ENCODE measurements at places on chromosomes 6 and 20.

DNA sequence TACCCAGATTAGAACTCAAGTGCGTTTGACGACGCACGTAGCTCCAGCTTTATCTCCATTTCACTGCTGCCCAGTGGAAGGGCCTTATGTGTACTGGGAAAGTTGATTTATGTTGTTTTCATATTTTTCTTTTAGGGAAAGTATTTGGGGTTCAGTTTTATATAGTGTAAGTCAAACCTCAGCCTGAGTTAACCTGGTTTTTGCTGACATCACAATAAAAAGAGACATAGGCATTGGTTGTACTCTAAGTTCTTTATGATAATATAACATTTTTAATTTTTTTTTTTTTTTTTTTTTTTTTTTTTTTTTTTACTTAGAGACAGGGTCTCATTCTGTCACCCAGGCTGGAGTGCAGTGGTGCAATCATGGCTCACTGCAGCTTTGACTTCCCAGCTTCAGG lies 34.1 kb upstream of the PRL start:
- DNase-seq, result no peak

- DNase-seq, result no peak
These were observed 20.7 kb downstream of the PREX1 start for GRCh38 chr20:48807051-48807450.

DNA sequence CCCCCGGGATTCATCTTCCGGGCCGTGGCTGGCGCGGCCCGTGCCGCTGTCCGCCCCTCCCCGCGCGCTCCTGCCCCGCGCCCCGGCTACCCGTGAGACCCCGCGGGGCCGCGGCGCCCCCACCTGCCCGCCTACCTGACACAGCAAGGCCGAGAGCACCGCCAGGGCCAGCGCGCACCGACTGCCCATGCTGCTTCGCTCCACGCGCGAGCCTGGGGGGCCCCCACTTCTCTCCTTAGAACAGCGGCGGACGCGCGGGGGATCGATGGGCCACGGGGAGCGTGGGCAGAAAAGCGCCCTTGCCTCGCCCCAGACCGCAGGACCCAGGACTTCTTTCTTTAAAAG lies 955 bp downstream of the DLL1 start:
- no peak for DNase-seq

GRCh38 chr20:61884571-61885389 lies 180.9 kb downstream of the TAF4 start:
- DNase-seq, result no peak

- no peak for DNase-seq
These were observed 8.9 kb upstream of the ERVFRD-1 start for GRCh38 chr6:11120271-11121005.

- DNase-seq, result no peak
These were observed 41.3 kb downstream of the SPDEF start for GRCh38 chr6:34514593-34515472.

GRCh38 chr6:46953921-46954320 lies 32.2 kb upstream of the ADGRF5 start:
- DNase-seq, result no peak

GRCh38 chr6:132139611-132140010 lies 188.4 kb upstream of the CCN2 start:
- no peak for DNase-seq

DNA sequence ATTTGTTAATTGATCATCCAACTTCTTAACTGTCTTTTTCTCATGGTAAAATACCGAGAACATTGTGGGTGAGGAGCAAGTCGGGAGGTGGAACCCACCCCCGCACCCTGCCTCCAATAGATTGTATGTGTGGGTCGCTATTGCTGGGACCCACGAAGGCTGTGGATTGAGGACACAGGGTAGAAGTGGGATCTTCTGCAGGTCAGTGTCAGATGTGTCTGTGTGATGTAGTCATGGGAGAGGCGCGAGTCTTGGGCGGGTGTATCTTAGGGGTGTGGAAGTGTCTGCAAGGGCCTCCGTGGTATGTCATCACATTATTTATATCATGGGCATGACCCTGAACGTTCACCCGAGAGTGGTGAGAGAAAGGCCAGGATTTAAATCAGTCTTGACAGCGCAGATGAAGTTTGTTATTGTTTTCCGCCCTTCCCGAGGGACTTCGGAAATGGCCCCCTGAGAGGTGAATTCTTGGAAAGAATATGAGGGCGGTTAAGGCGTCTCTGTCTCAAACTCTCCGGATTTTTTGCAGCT lies 472 bp upstream of the PAQR8 start:
- peak; percentile 15 for DNase-seq

GRCh38 chr20:37142708-37143107 lies 36.4 kb upstream of the RPN2 start:
- no peak for DNase-seq

GRCh38 chr6:139955366-139956155 lies 581.1 kb upstream of the CITED2 start:
- DNase-seq, result no peak

GRCh38 chr20:51393571-51393970 lies 148.9 kb downstream of the NFATC2 start:
- no peak for DNase-seq

- no peak for DNase-seq
These were observed 3.2 kb downstream of the BHLHE23 start for GRCh38 chr20:63003546-63003945.

- DNase-seq, result no peak
These were observed 46.4 kb downstream of the VGLL2 start for GRCh38 chr6:117311726-117312125.

DNA sequence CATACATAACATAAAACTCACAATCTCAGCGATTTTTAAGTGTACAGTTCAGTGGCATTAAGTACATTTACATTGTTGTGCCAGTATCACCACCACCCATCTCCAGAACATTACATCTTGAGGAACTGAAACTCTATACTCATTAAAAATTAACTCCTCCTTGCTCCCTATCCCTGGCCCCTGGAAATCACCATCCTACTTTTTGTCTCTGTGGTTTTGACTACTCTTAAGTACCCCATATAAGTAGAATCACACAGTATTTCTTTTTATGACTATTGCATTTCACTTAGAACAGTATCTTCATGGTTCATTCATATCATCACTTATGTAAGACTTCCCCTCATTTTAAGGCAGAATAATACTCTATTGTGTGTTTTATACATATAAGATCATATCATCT lies 1108.1 kb downstream of the GRIK2 start:
- DNase-seq, result no peak

- DNase-seq, result no peak
These were observed 693.6 kb downstream of the HACE1 start for GRCh38 chr6:104166055-104166668.

DNA sequence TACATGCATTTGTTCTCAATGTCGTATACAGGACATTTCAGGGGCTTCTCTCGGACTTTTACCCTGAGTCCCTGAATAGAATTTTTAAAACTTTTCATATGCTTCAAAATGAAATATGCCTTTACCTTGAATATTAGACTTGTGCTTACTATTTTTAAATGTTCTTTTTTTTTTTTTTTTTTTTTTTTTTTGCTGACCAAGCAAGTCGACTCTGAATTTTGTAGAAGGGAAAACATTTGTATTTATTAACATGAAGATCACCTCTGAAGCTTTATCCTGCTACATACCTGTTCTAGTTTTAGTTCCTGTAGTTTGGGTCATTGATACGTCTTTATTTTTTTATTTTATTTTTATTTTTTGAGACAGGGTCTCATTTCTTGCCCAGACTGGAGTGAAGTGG lies 39.7 kb upstream of the SAYSD1 start:
- no peak for DNase-seq

DNA sequence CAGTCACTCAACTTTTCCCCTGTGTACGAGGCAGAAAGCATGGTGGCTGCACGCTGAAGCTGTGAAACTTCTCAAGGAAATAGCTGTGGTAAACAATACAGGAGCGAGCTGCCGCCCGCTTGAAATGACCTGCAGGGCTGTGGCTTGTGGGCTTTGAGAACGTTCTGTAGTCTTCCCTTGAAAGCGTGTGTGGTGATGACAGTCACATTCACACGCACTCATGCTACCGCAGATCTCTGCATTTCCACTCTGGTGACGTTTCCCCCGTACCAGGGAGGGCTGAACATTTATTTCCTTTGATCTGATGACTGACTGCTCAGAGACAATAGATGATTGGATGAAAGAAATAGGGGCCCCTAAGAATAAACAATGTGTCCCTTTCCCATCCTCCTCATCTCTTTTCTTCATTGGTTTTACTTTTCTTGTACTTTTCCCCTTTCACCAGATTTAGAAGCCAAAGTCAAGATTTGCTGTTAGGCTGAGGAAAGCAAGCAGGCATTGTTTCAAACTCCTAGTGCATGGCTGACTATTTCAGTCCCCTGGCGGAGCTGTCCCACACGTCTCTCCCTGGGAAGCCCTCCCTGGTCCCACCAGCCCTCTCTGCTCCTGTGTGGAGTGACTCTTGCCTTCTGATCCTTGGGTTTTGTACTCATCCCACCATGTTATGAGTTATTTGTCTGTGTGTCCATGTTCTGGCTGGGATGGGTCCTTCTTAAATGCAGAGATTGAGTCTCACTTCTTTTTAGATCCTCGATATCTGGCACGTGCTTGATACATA lies 3.9 kb downstream of the SYTL3 start:
- DNase-seq, result peak; percentile 58

- no peak for DNase-seq
These were observed 20.7 kb downstream of the TENT5A start for GRCh38 chr6:81731814-81732213.

- no peak for DNase-seq
These were observed 2.6 kb upstream of the NR2E1 start for GRCh38 chr6:108163267-108163643.

DNA sequence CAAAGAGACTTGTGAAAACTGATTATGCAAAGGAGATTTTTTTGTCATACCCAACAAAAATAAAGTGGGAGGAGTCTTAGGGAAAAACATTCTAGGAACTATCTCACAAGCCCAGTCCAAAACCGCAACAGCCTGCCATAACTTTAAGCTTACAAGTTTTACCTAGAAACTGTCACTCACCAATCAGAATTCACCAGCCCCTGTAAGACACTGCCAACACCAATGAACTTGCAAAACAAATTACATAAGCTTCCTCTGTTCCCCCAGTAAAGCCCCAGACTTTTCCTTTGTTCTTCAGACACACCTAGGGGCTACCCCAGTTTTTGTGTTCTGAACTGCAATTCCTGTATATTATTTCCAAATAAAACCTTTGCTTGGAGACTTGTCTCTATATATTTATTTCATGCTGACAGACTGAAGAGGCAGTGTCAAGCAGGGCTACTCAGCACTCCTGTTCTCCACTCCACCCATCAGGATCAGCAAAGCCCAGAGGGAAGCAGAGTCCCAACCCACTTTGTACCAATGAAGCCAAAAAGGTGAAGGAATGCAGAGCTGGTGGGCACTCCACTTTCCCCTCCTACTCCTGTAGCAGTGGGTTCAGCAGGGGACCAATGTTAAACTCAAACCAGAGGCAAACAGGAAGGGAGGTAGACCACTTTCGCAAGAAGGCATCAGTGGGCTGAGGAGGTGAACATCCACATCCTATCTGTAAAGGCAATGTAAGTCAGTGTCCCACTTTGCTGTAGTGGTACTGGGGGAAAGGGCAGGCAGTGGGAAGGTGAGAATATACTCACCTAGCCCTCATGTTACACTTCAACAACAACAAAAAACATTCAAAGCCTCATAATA lies 142.5 kb upstream of the RUNX2 start:
- no peak for DNase-seq

DNA sequence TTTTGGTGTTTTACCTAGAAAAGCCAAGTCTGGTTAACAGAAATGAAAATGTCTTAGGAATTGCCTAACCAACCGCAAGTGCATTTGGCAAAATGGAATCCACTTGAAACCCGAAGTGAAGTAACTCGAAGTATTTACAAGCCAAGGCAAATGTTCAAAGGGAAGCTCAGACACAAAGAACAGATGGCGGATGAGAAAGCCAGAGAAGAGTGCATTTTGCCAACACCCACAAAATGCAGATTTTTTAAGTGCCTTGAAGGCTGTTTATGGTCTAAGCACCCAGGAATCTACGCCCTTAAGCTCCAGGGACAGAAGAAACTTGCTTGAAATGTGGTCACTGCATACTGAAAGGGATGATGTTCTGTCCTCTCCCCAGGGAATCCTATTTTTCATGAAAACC lies 70.0 kb upstream of the TBXT start:
- no peak for DNase-seq

DNA sequence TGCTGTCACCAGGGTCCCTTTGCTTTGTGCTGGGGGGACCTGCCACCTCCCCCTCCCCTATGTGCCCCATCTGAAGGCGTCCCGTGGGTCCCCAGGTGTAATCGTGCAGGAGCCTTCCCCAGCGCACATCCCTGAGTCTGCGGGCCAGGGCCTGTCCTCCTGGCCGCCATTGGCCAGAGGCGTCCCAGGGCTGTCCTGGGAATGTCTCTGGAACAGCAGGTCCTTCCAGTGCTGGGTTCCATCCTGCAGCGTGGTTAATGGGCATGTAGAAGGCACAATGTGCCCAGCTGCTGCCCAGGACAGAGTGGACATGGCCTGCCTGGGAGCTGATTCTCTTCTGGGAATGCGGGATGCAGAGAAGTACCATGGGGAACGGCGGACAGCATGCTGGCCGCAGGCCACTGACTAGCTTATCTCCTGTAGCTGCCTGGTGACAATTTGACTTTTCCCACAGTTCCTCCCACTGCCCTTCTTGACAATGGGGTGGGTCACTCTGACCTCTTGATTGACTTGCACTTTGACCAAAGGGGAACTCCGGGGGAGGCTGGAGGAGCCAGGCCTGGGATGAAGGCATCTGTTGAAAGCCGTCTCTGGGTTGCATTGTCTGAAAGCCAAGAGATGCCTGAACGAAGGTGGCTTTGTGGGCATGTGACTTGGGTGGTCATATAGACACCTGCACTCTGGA lies 64.0 kb downstream of the CTCFL start:
- DNase-seq, result no peak

DNA sequence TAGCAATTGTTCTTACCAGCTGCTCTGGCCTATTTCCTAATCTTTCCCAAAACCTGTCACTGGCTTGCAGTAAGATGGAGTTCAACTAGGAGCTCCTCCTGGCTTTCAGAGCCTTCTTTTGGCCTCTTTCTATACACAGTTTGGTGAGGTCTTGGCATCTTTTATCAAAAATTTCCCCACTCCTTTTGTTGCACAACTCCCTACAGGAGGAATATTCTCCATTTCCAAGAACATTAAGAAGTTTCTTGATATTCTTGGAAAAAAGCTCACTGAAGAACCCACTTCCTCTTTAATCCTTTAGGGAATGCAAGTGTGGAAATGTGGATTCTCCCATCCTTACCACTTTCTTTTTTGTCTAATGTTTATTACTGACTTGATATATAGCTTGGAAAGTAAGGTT lies 171.3 kb upstream of the KCNK16 start:
- DNase-seq, result no peak

DNA sequence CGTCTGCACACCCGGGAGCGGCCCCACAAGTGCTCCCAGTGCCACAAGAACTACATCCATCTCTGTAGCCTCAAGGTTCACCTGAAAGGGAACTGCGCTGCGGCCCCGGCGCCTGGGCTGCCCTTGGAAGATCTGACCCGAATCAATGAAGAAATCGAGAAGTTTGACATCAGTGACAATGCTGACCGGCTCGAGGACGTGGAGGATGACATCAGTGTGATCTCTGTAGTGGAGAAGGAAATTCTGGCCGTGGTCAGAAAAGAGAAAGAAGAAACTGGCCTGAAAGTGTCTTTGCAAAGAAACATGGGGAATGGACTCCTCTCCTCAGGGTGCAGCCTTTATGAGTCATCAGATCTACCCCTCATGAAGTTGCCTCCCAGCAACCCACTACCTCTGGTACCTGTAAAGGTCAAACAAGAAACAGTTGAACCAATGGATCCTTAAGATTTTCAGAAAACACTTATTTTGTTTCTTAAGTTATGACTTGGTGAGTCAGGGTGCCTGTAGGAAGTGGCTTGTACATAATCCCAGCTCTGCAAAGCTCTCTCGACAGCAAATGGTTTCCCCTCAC lies 21.0 kb downstream of the PRDM1 start:
- DNase-seq, result no peak

- DNase-seq, result no peak
These were observed 76.9 kb downstream of the NCOA3 start for GRCh38 chr20:47578543-47578942.

Measured in activated CD4-positive, alpha-beta T cell treated with anti-CD3 and anti-CD28 coated beads, Interleukin-2, amount 50 U/mL, for 24 hours (primary cell).